ENCODE measurements at places on chromosomes 6 and 20.

- no peak for DNase-seq
These were observed 280.6 kb upstream of the SULF2 start for GRCh38 chr20:48065833-48066232.

- DNase-seq: no peak
These were observed 129.1 kb upstream of the DOK5 start for GRCh38 chr20:54346276-54346675.

- no peak for DNase-seq
These were observed 10.2 kb downstream of the CASS4 start for GRCh38 chr20:56422076-56422823.

DNA sequence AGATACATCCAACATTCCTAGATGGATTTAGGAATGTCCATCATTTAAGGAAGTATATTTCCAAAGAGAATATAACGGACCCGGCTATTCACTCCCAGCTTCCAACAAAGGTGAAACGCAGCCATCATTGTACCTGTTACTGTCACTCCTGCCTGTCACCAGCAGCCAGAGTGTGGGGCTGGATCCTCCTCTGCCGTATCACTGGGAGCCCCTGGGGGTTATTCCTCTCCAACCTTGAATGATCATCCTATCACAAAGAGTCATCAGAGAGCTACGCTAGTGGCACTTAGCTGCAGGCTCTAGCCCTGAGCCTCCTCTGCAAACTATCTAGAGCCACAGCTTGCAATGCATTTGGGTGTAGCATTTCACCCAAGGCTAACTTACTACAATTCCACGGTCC lies 73.6 kb upstream of the NHSL1 start:
- no peak for DNase-seq

- no peak for DNase-seq
These were observed 522.0 kb upstream of the GJE1 start for GRCh38 chr6:141610741-141611140.

DNA sequence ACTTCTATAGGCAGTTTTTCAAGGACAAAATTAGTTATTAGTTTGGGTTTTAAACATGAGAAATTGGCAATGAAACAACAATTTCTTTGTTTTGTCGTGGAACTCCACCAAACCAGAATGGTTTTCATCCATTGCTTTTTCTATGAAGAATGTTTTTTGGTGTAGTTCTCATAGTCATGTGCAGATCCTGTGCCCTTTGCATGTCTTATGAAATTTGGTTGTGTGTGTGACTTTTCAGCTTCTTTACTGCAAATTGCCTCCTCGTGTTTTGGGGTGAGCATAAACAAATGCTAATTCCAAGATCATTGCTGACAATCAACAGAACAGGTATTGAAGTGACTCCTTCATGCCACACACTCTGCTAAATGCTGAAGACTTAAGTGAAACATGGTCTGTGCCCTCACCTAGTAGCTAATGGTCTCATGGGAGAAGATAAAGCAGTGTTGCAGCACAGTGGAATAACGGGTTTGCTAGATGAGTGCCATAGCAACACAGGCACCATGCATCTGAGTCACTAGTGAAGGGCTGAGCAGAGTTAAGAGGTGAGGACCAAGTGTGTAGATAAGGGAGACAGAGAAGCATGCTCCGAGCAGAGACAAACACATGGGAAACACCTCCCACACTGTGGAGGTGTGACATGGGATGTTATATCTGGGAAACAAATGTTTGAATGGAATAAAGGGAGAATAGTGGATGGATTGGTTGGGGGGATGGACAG lies 120.0 kb downstream of the SLC16A10 start:
- no peak for DNase-seq
